T1000 (cell line): ENCODE measurements at places on chromosomes 2 and 18.

- DNase-seq, result no peak
These were observed 108.0 kb upstream of the SALL3 start for GRCh38 chr18:78871618-78872017.

DNA sequence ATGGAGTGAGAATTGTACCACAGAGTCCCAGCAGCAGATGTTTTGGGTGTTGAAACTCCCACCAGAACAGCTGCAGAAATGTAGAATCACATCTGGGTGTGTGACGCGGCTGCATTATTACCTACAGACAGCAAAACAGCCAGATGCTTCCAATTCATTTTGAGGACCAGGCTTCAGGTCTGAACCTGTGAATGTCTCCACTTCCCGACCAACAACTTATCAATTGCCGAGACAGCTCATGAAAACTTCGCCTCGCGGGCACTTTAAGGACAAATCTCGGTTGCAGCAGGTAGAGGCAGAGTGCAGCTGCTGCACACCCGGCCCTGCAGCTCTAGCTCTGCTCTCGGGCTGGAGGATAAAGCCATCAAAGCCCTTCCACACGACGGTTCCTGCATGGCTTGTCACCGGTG lies 202.0 kb downstream of the HRH4 start:
- DNase-seq, result no peak

DNA sequence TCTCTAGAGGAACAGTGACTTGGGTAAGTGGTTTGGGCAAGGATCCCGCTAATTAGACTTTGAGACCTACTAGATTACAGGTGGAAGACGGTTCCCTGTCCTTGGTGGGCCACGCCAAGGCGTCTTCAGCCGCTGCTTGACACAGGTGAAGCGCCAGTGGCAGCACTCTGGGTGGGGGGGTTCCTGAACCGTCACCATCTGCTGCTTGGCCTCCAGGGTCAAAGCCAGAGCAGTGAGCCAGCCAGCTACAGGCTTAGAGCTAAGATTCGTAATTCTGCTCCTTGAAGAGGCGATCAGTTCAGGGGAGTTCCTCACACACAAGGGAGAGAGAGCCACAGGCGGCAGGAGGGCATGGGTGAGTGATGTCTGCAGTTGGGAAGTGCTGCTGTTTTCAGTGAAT lies 39.4 kb upstream of the RBM44 start:
- no peak for DNase-seq

DNA sequence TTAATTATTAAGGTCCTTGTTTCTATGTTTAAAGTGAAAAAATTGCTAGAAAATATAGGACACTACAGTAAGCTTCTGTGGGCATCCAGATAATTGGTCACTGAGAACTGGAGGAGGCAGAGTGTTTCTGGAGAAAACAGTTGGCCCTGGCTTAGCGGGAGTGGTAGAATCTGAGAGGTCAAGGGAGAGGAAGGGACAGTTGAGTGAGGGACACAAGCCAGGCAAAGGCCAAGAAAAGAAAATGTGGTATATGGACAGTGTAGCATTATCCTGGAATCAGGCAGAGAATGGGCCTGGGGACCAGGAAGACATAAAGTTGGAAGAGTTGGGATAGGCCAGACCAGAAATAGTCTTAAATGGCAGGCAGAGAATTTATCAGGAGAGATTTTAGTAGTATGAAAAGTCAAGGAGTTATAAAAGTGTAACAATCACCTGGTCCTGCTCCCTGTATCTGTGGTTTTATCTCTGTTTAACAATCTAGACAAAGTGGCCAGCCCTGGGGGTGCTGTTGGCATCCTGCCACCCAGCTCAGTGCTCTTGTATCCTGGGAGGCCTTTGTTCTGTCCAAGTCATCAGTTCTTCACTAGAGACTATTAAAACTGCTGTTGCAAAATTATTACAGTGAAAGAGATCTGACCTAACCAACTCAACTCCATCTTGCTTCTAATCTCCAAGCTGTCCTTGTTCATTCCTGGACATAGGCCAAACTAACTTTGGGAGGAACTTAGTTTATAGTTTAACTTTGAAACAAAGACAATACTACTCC lies 15.4 kb upstream of the MSGN1 start:
- no peak for DNase-seq

DNA sequence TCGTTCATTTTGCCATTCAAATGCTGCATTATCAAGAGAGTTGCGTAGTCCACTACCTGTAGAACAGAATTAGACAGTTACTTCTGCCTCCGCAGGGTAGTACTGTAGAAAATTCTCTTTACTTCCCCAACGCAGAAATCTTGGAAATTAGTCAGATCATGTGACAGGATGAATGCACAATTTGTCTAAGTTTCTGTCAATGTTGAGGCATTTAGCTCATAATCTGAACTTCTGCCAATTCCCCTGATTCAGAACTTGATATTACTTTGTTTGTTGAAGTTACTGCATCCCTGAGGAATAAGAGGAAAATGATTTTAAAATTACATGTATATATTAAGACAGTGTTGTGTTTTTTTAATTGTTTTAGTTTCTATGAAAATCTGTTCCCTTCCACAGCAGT lies 83.4 kb downstream of the TTC27 start:
- no peak for DNase-seq

- DNase-seq, result no peak
These were observed 18.3 kb downstream of the SGPP2 start for GRCh38 chr2:222442665-222443064.

DNA sequence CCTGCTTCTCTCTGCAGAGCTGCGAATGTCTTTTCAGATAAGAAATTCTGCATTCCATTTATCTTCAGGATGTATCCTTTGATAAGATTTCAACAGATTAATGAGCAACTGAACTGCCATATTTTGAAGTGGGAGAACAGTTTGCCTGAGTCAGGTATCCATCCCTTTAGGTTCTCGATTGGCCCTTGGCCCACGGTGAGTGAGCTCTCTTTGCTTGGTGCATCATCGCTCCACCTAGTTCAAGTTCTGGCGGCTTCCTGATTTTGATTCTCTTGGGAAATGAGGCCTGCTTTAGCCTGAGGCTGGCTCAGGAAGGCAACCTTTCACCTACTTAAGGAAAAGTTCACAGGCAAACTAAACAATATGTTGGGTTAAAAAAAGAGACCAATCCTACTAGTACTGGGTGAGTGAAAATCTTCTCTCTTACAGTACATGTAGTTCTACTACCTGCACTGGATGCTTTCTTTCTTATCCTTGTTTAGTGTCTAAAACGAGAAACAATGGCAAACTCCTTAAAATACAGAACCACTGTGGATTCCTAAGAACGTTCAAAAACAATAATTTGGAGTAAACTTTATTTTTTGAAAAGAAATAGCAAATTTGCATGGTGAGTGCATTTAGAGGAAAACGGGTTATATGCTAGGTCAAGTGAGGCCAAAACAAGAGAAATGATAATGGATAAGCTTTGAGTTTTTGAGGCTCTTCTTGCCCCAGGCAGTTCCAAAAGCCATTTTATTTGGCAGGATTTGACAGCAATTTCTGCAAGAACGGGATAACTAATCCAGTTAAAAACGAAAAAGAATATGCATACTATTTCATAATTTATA lies 837 bp upstream of the ACSL3 start:
- DNase-seq, result peak; percentile 40

- no peak for DNase-seq
These were observed 620.6 kb downstream of the IRS1 start for GRCh38 chr2:226179010-226179409.

DNA sequence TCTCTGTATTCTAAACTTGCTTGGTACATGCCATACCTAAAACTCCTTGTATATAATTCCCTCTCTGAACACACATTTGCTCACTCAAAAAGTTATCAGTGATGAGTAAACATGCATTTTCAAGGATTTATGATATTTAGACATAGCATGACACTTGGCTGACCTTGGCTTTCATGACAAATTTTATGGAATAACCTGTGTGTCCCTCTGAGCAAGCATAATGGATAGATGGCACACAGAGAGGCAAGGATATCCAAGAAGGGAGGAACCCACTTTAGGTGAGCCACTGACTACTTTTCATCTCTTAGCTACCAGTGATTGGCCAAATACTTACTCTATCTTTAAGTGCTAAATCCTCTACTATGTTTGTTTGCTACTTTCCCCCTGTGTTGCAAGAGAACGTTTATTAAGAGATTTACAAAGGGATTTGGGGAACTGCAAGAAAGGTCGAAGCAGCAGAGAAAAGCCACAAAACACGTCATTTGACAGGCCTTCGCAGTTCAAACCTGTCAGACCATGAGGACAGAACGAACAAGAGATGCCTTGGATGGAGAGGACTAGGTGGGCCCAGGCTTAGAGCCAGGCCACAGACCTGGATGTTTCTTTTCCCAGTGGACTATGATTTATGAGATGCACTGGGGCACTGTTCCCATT lies 379.9 kb downstream of the NBAS start:
- DNase-seq, result no peak

DNA sequence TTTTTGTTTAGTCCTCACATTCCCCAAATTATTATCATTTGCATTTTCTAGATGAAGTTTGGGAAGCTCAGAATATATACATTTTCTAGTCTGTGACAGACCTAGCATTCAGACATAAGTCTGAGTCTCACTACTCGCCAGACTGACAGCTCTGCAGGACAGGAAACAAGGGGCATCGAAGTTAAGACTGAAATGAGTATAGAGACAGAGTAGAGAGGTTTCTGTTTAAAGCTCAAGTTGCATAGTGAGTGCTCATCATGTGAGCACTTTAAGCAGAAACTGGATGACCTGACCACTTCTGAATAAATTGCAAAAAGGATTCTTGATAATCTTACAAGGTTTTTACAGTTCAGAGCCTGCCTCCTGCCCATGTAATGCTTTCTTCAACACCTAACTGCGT lies 1.1 kb downstream of the HADHB start:
- DNase-seq, result no peak

GRCh38 chr18:74284191-74284979 lies 7.4 kb downstream of the CYB5A start:
- no peak for DNase-seq

DNA sequence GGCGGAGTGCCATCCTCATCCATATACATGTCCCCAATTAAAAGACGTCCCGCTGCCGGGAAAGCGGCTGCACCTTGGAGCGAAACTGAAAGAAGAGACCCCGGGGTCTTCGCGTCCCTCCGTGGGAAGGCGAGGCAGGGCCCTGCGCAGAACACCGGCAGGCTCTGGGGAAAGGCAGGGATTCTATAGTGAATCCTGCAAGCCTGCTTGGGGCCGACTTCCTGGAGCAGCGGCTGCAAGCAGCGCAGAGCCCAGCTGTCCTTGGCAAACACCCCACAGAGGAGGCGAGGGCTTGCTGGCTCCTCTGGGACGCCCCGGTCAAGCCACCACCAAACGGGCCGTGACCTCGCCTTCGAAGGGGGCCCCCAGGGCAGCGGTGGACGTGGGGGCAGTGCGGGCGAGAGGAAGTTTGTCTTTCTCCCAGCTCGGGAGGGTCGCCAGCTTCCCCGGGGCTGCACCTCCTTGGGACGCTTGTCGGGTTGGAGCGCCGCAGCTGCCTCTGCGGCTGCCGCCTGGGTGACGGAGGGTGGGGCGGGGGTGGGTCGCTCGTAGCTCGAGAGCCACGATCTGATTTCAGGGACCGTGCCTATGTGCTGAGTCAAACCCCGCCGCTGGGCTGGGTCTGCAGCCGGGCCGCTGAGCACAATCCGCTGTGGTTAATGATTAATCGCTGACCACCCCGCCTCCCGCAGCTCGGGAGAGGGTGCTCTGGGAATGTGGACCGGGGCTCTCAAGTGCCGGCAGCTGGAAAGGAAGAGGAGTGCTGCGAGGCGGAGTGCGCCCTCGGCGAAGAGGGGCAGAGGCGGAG lies 486 bp upstream of the GPR39 start:
- DNase-seq, result peak; percentile 93

GRCh38 chr2:152062125-152063091 lies 36.4 kb downstream of the CACNB4 start:
- peak; percentile 11 for DNase-seq
